ENCODE measurements at places on chromosomes 7 and 10.

- no peak for DNase-seq
Measured at GRCh38 chr10:123295644-123296043, 141.4 kb downstream of the BUB3 start.

DNA sequence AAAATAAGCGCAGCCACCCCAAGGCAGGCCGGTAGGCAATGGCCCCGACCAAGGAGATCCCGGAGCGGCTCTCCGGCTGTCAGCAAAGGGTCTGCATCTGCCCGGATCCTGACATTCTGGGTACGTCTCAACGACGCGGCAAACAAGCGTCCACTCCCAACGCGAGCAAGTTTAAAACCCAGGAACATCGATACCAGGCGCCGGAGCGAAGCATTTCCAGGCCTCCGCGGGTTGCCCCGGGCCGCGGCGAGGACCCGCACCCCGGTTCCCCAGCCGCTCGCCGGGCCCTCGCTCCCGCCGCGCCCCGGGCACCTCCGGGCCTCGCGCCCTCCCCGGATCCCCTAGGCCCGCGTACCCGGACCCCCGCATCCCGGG, 453 bp downstream of the URGCP start:
- DNase-seq: no peak

DNA sequence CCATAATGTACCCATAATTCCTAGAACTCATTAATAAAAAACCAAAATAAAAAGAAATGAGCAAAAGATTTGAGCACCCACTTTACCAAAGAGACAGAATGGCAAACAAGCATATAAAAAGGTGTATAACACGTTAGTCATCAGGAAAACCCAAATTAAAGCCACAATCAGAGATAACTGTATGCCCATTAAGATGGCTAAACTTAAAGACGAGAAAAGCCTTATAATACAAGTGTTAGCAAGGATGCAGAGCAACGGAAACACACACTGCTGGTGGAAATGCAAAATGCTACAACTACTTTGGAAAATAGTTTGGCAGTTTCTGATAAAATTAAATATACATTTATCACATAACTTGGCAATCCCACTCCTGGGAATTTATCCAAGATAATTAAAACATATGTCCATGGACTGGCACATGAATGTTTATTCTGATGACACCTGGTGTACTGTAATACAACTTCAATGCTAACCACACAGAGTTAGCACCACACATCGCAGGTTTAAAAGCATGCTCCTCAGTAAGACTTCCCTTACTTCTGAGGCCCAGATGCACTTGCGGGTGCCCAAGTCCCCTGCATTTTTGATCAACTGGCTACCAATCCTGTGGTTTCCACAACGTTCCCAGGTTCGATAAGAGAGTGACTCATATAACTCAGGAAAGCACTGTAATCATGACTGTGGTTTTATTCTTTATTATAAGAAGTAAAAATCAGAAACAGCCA, 158.6 kb downstream of the SNX13 start:
- peak; percentile 23 for DNase-seq

- DNase-seq: no peak
Measured at GRCh38 chr10:103480521-103480920, 1.5 kb upstream of the CALHM3 start.

- DNase-seq: no peak
Measured at GRCh38 chr10:89362929-89363328, 14.9 kb upstream of the IFIT1B start.

- no peak for DNase-seq
Measured at GRCh38 chr10:68336754-68337351, 4.1 kb upstream of the PBLD start.

DNA sequence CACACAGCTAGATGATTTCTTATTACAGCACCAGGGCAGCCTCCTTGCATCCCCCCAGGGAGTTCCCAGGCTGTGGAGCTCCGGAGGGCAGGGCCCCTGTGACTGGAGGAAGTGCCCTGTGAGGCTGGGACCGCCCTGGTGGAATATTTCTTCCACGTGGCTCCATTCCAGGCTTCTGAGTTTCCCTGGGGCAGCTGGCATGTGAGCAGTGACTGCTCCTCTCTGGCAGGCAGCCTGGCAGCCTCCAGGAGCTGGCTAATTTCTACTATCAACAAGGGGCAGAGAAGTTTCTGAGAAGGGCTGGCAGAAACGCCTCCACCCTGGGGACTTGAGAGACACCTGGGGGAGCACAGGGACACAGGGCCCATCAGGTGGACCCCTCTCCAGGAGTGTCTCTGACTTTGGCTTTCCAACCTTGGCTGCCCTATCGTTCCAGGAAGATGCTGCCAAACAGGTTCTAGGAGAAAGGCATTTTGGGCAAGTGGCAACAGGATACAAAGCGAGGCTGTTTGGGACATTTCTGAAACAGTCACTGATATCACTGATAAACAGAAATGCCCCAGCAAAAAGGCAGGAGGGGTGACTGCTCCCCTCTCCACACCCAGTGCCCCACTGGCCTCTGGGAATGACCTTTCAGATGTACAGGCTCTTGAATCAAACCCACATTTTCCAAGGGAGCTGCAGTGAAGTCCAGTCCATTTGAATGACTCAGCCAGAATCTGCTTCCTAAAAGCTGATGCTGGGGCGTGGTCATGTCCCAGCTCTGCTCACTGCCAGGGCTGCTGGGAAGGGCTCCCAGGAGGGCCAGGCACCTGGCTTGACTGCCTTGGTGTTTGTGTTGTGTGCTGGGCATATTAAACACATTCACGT, 16.1 kb downstream of the MYOF start:
- DNase-seq: peak; percentile 86

- no peak for DNase-seq
Measured at GRCh38 chr7:85583131-85583953, 396.5 kb upstream of the SEMA3D start.

DNA sequence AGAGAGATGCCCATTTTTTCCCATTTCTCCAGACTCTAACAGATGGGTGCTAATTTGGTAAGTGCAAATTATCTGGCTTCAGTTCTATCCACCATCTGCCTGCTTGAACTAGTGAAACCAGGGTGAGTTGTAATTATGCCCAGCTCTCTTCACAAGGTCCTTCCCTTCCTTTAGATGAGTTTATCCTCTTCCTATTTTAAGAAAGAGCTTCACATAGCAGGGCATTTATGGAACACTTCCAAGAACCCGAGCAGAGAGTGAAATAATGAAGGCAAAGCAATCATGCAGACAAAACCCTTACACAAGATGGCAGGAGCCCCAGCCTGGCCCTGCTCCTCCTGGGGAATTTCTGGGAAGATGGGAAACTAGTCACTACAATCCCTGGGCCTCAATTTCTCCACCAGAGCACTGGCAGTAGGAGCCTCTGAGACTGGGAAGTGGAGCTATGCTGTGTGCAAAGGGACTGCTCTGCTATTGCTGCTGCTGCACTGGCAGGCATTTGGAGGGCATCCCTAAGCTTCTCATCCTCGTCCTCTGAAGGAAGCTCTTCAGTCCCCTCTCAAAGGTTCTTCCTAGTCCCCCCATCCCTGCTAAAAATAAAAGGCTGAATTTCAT, 33.7 kb upstream of the PLXNA4 start:
- no peak for DNase-seq

DNA sequence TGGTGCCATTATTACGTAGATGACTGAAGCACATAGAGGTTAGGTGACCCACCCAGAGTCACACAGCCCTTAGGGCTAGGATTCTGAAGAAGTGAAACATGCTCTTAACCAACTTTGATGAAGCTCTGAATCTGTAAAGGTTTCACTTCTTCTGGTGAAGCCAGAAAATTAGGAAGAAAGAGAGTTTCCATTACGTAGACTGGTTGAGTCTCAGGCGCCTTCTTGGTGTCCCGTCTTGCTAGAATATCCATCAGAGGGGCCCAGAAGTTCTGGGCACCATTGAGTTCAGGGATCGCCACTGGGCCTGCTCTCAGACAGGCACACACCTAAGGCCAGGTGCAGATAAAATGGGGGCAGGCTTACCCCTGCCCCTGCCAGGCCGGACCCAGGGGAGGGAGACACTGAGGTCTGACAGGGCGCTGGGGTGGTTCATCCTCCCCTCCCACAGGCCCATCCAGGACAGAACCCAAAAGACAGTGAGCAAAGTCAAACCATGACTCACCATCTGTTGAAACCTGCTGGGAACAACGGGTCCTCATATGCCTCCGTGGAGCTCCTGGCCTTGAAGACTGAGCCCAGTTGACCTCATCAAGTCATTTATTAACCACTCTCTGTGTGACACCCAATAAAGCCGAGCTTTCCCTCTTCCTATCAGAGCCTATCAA, 33.2 kb downstream of the DRGX start:
- DNase-seq: no peak

GRCh38 chr7:88218836-88219605, 817 bp downstream of the SRI start:
- DNase-seq: no peak

- no peak for DNase-seq
Measured at GRCh38 chr7:134018306-134018705, 108.8 kb upstream of the LRGUK start.

DNA sequence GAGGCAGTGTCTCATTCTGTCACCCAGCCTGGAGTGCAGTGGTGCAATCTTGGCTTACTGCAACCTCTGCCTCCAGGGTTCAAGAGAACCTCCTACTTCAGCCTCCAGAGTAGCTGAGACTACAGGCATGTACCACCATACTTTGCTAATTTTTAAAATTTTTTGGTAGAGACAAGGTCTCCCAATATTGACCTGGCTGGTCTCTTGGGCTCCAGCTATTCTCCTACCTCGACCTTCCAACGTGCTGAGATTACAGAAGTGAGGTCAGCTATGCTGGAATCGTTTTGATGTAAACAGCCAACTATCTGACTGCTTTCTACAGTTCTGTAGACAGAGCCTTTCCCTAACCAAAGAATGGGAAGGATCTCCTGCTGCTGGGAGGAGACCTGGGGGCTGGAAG, 375.8 kb downstream of the GATA3 start:
- no peak for DNase-seq

DNA sequence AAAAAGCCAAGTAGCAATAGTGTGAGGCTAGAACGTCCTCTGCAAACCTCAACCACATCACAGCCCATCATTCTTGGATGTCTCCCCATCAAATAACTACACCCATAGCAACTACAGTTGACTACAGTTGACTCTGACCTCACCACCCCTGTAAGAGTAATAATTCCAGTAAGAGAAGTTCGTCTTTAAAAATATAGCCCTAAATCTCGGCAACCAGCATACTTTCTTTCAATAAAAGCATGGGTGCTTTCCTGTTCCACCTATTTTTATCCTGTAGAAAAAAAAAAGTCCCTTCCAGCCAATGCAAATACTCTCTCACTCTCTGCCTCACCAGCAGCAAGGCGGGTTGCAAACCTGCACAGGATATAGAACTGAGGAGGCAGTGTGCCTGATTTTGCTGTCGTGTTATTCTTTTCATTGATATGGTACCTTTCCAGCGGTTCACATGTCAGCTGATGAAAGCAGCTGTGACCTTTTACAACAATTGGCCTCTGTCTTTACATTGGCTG, 187.5 kb upstream of the NFE2L3 start:
- DNase-seq: no peak

DNA sequence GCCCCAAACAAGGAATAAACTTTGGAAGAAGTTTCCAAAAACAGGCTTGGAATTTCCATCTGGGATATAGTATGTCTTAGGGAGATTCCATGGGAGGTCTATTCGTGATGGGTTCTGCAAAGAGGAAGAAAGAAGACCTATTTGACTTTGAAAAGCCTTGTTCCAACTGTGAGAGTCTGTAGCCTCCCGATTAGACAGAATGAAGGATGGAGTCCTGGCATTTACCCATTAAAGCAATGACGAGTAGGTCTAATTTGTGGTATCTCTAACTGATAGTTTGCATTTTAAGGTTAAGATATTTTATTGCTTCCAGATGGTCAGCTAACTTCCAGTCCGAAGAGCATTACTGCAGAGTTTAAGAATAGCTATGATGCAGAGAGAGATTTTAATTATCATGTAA, 19.5 kb upstream of the GALNT17 start:
- no peak for DNase-seq

DNA sequence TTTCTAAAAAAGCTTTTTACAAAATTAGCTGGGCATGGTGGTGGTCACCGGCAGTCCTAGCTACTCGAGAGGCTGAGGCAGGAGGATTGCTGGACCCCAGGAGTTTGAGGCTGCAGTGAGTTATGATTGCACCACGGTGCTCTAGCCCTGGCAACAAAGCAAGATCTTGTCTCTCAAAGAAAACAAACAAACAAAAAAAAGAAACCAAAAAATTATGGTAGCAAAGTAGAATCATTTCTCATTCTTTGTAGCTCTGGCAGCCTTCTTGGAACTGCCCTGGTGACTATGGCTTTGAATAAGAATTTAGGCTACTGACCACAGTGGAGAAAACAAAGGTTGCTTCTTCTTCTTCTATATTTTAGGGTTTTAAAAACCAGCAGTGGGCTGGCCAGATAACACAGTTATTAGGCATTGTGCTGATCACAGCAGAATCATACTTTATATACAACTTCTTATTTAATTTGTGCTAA, 41.9 kb upstream of the PRKAR2B start:
- no peak for DNase-seq

GRCh38 chr10:113423981-113424721, 128.7 kb upstream of the HABP2 start:
- DNase-seq: no peak

DNA sequence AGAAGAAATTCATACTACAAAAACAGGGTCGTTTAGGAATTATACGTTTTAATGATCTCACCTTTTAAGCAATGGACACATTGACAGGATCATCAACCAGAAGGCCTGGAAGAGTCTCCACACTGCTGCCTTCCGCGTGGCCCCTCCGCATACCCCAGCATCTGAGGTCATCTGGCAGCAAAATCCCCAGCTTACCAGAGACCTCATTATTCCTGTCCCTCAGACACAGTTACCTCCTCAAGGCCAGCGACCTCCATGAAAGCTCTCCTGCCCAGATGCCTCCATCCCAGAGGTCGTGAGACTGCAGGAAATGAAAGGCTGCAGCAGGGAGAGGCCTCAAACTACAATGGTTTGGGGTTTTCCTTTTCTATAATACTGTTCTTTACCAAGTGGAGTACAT, 14.8 kb upstream of the GSAP start:
- no peak for DNase-seq

DNA sequence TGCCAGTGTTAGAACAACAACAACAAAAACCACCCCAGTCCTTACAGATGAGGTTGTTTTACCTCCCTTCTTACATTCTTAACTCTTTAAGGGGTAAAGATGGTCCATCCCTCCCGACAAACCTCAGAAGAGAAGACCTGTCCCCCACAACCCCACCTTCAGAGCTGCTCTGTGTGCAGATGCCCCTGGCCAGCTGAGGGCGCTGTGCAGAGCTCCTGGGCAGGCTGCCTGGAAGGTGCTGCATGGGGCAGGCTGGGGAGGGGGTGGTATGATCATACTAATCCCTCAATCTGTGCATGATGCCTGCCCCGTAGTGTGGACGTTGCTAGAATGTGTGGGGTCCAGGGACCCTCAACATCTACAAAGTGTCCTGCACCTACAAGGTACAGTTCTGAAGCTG, 387.1 kb downstream of the INHBA start:
- no peak for DNase-seq

DNA sequence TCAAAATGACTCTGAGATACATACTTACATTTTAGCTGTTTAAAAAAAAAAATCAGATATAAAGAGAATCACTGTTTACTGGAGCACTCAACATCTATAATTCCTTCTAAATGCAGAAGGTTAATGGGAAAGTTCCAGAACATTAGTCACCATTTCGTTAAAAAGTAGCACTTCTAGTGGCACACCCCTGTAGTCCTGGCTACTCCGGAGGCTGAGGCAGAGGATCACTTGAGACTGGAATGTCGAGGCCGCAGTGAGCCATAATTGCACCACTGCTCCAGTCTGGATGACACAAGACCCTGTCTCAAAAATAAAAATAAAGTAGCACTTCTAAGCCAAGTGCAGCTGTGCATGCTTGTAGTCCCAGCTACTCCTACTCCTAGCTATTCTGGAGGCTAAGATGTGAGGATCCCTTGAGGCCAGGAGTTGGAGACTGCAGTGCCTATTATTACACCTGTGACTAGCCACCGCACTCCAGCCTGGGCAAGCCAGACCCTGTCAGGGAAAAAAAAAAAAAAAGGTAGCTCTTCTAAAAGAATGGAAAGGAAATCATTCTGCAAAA, 2.2 kb downstream of the FGFBP3 start:
- DNase-seq: no peak
